Tibial nerve (tissue), 4 donors: ENCODE measurements at places on chromosomes 4 and X. TPM values are rescaled to one million over a fixed set of nuclear protein-coding genes. Genes with fewer than 3 reads are reported as not detected.
A peak's percentile ranks its signal among the peaks of the same experiment; 100 is the strongest.

- no peak for DNase-seq
Measured at GRCh38 chrX:148698221-148698620, 197.8 kb downstream of the AFF2 start.

DNA sequence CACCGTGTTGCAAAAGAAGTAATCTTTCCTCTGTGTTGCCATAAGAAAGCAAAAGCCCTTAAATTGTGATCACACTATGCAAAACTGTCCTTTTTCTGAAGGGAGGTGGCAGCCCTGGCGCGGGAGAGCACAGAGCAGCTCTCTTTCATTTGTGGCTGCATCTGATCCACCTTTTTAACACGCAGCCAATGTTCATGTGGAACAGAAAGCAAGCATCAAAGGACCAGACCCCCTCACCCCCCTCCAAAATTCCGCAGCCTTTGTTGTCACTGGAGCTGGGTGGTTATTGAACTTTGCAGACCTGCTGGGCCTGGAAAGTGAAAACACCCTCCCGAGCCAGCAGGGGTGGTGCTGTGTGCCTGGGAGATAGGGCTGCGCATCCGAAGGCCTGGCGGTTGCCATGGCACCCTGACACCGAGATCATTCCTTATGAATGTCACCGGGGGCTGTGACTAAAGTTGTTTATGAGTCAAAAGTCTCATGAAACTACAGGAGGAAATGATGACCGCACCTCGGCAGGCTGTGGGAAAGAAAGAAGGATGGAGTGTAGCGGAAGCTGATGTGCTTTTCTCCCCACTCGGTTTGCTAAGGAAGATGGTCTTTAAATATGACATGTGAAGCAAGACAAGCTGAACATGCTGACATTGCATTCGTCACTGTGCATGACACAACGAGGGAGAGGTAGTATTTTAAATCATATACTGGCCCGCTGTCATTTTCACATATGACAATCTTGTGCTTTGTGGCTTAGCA is 367.4 kb downstream of the UNC5C start:
- no peak for DNase-seq

DNA sequence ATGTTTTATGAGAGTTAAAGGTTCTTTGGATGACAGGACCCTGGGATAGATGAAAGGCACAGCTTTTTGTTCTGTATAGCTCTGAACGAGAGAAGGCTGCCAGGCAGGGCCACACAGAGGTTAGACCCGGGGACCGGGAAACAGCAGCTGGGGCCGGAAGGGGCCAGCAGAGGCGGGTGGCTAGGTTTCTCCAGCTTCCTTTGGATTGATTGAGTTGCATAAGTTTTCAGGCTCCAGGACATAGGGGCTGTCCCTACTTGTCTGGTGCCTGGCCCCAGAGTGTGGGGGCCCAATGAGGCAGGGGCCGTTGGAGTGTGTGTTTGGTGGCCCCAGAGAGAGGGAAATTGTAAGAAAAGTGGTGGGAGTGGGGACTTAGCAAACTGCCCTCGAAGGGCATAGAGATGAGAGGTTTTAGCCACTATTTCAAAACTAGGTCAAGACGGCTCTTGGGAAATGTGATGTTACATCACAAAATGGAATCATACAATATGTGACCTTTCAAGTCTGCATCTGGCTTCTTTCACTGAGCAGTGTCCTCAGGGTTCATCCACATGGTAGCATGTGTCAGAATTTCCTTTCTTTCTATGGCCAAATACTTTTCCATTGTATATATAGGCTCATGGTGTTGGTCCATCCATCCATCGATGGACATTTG is 3.7 kb downstream of the ZFP92 start:
- DNase-seq = peak; percentile 11

DNA sequence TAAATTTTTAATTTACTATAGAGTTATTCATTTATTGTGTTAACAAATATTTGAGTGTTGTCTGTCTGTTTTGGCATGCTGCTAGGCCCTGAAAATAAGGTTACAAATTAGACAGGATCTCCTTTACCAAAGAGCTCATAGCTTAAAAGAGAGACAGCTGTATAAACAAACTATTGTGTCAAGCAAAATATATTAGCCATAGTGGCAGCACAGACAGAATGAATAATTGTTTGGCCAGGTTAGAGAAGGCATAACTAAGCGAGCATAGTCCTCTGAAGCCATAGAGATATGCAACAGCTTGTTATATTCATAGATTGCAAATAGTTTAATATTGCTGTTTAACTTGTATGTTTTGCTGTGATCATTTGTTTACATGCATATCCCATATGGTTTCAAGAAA is 66.7 kb upstream of the NDUFC1 start:
- DNase-seq = no peak

DNA sequence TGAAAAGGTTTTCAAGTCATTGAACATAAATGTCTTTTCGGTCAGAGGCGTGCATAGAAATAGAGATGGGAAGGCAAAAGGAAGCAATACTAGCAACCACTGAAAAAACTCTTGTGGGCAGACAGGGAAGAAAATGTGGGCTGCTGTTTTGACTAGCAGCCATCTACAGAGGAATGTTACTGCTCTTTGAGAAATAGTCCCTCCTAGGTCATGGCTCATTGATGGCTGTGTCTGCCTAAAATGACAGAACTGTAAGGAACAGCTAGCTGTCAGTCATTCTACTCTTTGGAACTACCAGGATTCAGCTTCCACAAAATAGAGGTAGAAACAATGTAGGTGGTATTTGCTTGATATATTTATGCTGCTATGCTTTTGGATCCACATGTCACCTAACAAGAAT is 26.9 kb upstream of the TMPRSS11B start:
- no peak for DNase-seq

The CD40LG gene
- total RNA-seq = not detected

The BGN gene
- total RNA-seq = 54.2 TPM

DNA sequence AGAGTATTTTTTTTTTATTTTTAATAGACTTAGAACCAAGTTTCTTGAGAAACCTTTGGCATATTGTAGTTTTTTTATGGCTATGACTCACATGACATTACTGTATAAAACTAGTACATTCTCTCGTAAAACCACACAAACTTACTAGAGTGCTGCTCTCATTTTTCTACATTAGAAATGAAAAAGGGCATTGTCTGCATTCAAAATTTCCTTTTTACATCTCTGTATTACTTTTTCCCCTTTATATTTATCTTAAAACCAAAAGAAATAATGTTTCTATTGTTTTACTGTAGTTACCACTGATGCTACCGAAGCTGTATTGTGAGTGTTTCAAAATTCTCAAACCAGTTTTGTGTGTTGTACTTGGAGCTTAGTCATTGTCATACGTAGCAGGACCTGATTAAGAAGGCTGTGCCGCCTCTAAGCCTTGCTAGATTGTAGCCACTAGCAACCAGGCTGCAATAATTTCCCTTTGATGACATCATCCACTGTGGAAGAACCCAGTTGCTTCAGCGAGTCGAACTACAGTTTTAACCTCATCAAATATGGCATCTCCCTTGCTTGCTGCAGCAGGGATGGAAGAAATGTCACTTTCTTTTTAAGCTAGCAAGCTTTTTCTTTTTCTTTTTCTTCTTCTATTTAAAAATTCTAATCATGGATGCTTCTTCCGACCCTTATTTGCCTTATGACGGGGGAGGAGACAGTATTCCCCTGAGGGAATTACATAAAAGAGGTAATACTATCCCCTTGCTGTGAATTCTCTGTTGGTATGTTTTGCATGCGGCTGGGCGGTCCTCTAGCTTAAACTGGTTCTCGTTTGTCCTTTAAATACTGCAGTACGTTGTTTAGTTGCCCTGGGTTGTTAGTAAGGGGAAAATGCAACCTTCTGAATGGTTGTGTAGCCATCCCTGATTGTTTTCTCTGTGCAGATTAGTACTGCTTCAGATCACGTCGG is 39.6 kb downstream of the CLCN3 start:
- peak; percentile 70 for DNase-seq

DNA sequence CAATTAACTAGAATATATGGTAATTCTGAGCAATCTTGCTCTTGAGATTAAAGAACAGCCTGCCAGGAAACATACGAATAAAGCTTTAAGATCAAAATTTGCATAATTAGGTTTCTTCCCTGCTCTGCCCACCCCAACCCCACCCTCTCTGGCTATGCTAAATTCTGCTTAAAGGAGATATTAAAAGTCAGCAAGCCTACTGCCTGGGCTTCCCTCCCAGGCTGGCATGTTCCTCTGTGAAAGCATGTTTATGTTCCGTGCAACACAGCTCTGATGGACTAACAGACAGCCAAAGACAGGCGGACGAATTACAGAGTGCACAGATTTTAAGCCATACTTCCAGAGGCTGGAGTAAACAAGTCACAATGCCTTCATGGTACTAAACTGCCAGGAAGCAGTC is 28.4 kb downstream of the CD99L2 start:
- no peak for DNase-seq

DNA sequence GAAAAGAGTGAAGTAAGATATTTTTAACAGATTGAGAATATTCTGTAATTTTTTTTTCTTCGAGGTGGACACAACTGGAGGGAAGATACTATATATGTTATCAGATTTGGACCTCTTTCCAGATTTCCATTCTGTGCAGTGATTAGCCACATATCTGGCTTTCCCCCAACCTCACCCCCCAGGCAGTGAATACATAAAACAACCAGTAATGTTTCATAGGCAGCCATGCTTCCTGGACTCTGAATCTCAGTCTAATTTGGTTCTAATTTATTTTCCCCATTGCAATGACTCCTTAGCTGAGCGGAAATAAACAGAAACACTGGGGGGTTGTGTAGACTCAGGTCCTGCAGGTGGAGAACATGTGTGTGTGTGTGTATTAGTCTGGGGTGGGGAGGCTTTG is 226.5 kb downstream of the FBXW7 start:
- no peak for DNase-seq

The ZBTB49 gene
- total RNA-seq = 28.4 TPM

DNA sequence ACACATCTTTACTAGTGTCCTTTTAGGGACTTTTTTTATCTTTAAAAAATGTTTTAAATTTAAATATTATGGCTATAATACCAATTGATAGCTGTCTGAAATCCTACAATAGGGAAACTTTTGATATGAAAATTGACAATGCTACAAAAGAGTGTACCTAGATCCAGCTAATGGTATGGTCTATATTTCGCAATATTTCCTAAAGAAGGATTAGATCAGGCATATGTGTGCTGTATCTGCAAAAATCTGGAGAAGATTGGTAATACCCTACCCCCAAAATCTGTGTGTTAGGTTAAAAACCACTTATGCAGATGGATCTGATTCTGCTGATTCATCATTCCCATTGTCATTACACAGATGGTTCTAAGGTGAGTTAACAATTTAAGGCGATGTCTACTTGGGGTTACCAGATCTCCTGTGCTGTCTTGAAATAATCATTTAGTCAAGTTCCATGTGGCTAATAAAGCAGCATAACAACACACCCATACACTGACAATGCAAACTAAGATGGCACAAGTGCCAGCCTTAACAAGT is 137.1 kb downstream of the GASK1B start:
- no peak for DNase-seq

- DNase-seq = no peak
Measured at GRCh38 chr4:65457011-65457410, 213.3 kb downstream of the EPHA5 start.

The ADH6 gene
- total RNA-seq = not detected

GRCh38 chr4:6990661-6991060 is 52.5 kb upstream of the TADA2B start:
- no peak for DNase-seq

DNA sequence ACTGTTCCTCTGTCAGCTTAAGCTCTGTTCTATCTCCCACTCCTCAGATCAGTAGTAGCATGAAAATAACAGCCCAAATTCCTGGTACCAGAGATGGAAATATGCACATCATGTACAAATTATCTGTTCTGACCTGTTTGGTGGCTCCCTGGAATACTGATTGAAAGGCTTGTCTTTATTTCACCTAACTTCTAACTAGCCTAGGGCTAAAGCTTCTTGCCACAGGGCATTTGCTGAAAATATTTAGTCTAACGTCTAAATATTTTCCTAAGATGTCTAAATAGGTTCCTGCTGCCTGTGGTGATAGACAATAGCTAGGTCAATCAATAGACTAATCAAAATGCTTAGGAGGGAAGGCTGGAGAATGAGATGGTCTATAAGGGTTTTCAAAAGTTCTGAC is 12.9 kb upstream of the PRMT9 start:
- DNase-seq = no peak

- no peak for DNase-seq
Measured at GRCh38 chr4:33628296-33628695, 2616.0 kb downstream of the ARAP2 start.

DNA sequence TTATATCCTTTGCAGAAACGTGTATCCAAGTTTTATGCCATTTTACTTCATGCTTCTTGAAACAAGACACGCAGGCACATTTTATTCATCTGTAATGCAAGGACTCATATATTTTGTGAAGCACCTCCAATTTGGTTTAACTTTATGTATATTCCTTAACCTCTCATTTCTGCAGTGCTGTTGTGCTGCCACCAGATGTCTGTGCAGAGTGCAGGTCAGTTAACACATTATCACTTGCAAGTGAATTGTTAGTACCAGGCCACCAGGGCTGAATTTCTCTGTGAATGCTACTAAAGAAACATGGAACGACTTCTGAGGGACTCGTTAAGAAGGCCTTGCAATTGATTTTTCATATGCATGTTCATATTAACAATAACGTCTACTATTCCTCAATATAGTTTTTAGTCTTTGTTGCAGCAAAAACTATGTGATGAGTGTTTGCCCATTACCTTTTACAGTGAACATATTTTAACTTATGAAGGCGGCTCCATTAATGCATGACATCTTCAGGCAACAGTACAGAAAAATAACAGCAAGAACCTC is 770.3 kb downstream of the NLGN4X start:
- no peak for DNase-seq

GRCh38 chrX:17529151-17529745 is 154.2 kb downstream of the NHS start:
- no peak for DNase-seq

- no peak for DNase-seq
Measured at GRCh38 chrX:30906726-30907125, 17.7 kb upstream of the TAB3 start.

- DNase-seq = no peak
Measured at GRCh38 chr4:165921546-165921945, 48.5 kb downstream of the TLL1 start.

GRCh38 chr4:14807856-14808255 is 194.4 kb upstream of the CPEB2 start:
- DNase-seq = no peak

DNA sequence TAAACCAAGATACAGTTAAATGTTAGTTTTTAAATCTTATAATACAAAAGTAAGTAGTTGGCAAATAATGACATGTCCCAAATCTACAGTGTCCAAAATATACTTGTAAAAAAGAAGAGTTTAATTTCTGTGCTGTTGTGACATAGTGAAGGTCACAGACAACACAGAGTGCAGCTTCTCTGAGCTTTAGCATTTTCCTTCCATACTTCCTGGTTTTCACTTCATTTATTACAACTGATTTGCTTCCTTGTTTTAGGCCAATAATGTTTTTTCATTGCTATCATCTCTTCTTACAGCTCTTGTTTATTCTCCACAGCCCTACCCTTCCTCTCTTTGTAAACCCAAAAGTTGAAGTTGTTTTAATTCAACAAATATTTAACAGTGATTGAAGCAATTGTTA is 132.4 kb upstream of the TET2 start:
- DNase-seq = no peak

The GAGE2A gene
- not detected for total RNA-seq
